ENCODE measurements at places on chromosomes 16 and 17. TPM values are rescaled to one million over a fixed set of nuclear protein-coding genes. Genes with fewer than 3 reads are reported as not detected.

DNA sequence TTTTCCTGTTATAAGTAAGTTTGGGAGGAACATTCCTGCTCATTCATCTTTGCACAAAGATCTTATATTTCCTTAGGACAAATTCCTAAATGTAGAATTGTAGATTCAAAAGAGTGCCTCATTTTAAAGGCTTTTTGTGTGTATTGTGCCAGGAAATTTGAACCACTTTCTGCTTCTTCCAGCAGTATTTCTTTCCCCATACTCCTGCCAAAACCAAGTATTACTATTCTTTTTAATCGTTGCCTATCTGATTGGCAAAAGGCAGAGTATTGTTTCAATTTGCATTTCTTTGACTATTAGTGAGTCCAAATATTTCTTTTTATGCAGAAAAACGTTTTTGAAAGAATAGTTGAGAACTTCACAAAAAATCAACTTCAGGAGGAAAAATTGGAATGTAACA lies 9.3 kb downstream of the ANKS4B start:
- no peak for DNase-seq

DNA sequence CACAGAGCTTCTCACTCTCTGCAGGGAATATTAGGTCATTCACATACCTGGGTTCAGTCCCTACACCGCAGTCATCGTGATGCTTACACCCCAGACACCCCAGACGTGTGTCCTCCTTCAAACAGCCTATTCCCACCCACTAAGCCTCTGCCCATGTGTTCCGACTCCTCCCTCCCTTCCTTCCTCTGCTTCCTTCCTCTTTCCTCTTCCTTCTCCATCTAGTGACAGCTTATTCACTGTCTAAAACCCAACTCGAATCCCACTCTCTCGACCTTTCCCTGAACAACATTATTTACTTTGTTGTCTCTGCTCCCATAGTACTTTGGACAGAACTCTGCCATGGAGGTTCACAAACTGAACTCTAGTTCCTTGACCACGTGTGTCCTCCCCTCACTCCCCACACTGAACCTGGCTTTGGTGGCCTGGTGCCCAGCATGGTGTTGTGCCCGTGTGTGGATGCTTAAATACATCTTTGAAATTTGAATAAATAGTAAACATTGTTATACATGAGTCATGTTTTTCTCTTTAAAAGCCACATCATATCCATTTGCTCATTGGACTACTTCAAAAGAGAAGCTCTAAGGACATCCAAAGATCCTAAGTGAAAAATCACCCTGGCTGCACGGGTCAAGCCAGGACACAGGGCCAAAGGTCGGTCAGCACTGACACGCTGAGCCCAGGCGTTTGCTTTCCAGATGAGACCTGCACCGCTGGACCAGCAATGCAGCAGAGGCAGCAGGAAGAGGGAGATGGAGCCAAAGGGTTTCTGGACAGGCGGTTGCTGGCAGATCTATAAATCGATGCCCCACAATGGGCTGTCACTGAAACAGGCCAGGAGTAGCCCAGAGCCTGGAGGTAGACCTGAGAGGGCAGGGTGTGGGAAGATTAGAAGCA lies 14.1 kb upstream of the G6PC1 start:
- no peak for DNase-seq

DNA sequence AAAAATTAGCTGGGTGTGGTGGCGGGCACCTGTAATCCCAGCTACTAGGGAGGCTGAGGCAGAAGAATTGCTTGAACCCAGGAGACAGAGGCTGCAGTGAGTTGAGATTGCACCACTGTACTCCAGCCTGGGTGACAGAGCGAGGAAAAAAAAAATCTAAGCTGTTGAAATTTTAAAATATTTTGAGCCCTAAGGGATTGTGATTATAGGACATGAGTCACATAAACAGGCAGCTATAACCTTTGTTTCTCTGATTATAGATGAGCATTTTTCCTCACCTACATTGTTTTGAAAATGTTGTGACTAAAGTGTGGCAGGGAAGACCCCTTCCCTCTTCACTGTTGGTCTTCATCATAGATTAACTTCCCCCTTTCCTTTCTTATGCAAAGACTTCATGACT lies 135.5 kb downstream of the MGAT5B start:
- no peak for DNase-seq

- DNase-seq = no peak
Measured at GRCh38 chr17:16283705-16284104, 66.7 kb downstream of the PIGL start.

Gene CCL2
- 25.5 TPM for total RNA-seq

Gene CRHR1
- total RNA-seq = 0.39 TPM

Data from skin of body (tissue), 3 donors.